Lung (tissue), 17 donors: ENCODE measurements at places on chromosomes 11 and 22. TPM values are rescaled to one million over a fixed set of nuclear protein-coding genes. Genes with fewer than 3 reads are reported as not detected.

GRCh38 chr11:69540118-69541000 is 58.9 kb downstream of the LINC01488 start:
- no peaks in the 10 kb centered on the region for H3K36me3 ChIP-seq
- no peak overlapping the region for H3K27ac ChIP-seq
- no peak overlapping the region for H3K4me3 ChIP-seq
- H3K27me3 ChIP-seq, result no peaks in the 10 kb centered on the region

DNA sequence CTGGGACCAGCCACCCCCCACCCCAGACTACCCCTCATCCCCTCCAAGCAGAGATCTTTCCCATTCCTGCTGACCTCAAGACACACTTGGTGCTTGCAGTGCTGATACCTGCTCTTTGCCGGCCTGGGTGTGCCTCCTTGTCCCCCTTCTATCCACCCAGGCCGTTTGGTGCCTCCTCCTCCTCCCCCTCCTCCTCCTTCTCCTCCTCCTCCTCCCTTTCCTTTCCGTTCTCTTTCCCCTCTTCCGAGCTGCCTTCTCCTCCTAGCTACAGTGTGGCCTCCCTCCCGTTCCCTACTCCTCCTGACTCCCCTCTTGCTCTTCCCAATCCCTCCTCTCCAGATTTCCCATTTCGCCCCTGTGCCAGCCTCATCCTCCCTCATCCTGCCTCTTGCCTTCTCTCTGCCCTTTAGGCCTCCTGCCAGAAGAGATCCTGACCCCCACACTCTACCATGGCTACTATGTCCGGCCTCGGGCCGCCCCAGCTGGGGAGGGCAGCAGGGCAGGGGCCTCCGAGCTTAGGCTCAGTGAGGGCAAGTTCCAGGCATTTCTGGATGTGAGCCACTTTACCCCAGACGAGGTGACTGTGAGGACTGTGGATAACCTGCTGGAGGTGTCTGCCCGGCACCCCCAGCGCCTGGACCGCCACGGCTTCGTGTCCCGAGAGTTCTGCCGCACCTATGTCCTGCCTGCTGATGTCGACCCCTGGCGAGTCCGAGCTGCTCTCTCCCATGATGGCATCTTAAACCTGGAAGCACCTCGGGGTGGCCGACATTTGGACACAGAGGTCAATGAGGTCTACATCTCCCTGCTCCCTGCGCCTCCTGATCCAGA is 712 bp downstream of the HSPB2 start:
- DNase-seq, result peak; percentile 67
- H3K27ac ChIP-seq, result peak overlapping the region; percentile 52
- no peaks in the 10 kb centered on the region for H3K27me3 ChIP-seq

GAL3ST3 gene
- total RNA-seq, result not detected

INPP5J gene
- 6.5 TPM for total RNA-seq

- peak; percentile 70 for DNase-seq
- H3K27me3 ChIP-seq, result no peaks in the 10 kb centered on the region
- H3K36me3 ChIP-seq, result no peaks in the 10 kb centered on the region
- peaks cover 9% of the 10 kb centered on the region for H3K4me1 ChIP-seq
Measured at GRCh38 chr22:45994491-45995404, 17.8 kb upstream of the WNT7B start.

DNA sequence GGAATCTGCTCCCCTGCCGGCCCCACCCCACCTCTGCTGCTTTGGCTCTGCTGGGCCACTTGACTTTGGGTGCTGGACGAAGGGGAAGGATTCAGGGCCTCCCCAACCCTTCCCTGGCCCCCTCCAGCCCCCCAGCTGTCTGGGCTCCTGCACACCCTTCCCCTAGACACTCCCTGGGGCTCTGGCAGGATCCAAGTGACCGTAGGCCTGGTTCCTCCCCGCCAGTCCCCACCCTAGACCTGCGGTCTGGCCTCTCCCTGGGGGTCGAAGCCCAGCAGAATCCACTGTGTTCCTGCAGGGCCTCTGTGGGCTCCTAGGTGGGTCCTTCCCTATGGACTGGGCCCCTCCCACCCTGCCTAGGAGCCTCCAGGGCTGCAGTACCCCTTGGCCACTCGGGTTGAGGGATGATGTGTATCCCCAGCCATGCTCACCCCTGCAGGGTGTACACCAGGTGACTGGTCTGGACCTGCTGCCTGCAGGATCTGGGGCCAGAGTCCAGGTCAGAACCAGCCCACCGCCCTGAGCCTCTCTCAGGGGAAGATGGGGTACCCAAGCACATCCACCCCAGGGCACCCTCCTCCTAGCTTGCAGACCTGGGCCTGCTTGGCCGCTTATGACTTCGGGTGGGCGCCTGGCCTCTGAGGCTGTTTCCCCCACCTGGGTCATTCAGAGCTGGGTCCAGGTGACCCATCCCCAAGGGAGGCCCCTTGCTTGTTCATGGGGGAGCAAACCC is 5.6 kb downstream of the PIM3 start:
- no peak overlapping the region for H3K4me3 ChIP-seq
- peak overlapping the region; percentile 89 for H3K27ac ChIP-seq
- peaks cover 43% of the 10 kb centered on the region for H3K4me1 ChIP-seq
- H3K36me3 ChIP-seq, result no peaks in the 10 kb centered on the region
- H3K27me3 ChIP-seq, result peaks cover 4% of the 10 kb centered on the region
- peak; percentile 11 for DNase-seq

EIF3M gene
- total RNA-seq, result 196 TPM

POU2AF1 gene
- total RNA-seq, result 6.9 TPM

XKR3 gene
- total RNA-seq, result not detected

OR8G1 gene
- total RNA-seq, result not detected

- H3K27ac ChIP-seq, result no peak overlapping the region
- DNase-seq, result no peak
- H3K4me3 ChIP-seq, result no peak overlapping the region
- peaks cover 10% of the 10 kb centered on the region for H3K4me1 ChIP-seq
- no peaks in the 10 kb centered on the region for H3K36me3 ChIP-seq
- no peaks in the 10 kb centered on the region for H3K27me3 ChIP-seq
Measured at GRCh38 chr11:79894111-79894510, 453.3 kb upstream of the TENM4 start.

- H3K36me3 ChIP-seq, result no peaks in the 10 kb centered on the region
- no peaks in the 10 kb centered on the region for H3K27me3 ChIP-seq
- no peak overlapping the region for H3K4me3 ChIP-seq
Measured at GRCh38 chr11:79396674-79397073, 44.2 kb downstream of the TENM4 start.

DNA sequence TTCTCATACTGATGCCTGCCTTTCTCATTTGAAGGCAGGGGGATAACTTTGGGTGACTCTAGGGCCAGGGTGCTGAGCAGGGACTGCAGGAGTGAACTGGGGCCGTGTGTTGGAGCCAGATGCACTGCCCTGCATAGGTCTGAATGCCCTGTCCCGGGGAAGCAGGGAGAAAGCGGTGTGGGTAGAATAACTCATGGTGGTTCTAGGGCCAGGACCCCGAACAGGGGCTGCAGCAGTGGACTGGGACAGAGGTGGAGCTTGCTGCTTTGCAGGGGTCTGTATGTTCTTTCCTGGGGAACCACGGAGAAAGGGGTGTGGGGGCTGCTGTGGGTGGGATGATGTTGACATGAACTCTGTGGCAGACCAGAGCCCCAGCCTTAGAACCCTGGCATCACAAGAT is 52.9 kb downstream of the GAB4 start:
- H3K27ac ChIP-seq, result no peak overlapping the region
- no peak for DNase-seq
- H3K4me1 ChIP-seq, result no peaks in the 10 kb centered on the region
- H3K36me3 ChIP-seq, result no peaks in the 10 kb centered on the region

C1QTNF4 gene
- total RNA-seq, result 0.40 TPM

- no peak overlapping the region for H3K27ac ChIP-seq
- H3K4me3 ChIP-seq, result no peak overlapping the region
- no peaks in the 10 kb centered on the region for H3K27me3 ChIP-seq
- H3K4me1 ChIP-seq, result no peaks in the 10 kb centered on the region
Measured at GRCh38 chr22:19516378-19517170, 7.6 kb downstream of the CLDN5 start.

- no peak overlapping the region for H3K4me3 ChIP-seq
- DNase-seq, result no peak
- peak overlapping the region; percentile 83 for H3K27ac ChIP-seq
- peaks cover 9% of the 10 kb centered on the region for H3K27me3 ChIP-seq
- H3K4me1 ChIP-seq, result no peaks in the 10 kb centered on the region
Measured at GRCh38 chr22:49664371-49664881, 163.2 kb downstream of the BRD1 start.

DNA sequence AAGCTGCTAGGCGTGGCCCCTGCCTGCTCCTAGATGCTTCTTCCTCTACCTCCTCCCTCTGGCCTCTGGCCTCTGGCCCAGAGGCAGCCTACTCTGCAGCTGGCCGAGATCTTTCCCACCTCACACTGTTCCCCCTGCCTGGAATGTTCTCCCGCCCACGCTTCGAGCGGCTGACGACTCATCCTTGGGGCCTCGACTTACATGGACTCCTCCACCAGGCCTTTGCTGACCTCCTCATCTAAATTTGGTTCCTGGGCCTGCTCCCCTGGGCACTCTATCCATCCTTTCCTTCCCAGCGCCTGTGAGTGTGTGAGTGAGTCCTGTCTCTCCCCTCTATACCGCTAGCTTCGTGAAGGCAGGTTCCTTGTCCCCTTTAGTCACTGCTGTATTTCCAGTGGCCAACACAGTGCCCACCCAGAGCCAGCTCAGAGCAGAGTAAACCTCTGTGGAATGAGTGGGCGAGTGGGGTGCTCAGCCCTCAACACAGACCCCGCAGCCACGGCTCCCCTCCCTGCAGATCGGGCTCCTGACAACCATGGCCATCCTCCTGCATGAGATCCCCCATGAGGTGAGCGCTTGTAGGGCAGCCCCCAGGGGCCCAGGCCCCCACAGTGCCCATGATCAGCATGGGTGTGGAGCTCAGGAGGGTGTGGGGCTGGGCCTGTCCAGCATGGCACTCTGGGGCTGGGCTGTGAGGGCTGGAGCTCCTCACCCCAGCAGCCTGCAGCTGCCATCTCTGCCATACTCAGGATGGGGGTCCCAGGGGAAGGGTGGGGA is 5.7 kb downstream of the SLC39A13 start:
- H3K27ac ChIP-seq, result peak overlapping the region; percentile 49
- no peak overlapping the region for H3K4me3 ChIP-seq
- peak; percentile 32 for DNase-seq
- peaks cover 49% of the 10 kb centered on the region for H3K36me3 ChIP-seq
- no peaks in the 10 kb centered on the region for H3K27me3 ChIP-seq

GRCh38 chr11:3223932-3224381 is 5.3 kb upstream of the MRGPRG start:
- peaks cover 9% of the 10 kb centered on the region for H3K4me1 ChIP-seq
- no peak overlapping the region for H3K27ac ChIP-seq
- H3K4me3 ChIP-seq, result no peak overlapping the region
- peaks cover 13% of the 10 kb centered on the region for H3K27me3 ChIP-seq
- DNase-seq, result no peak

- H3K36me3 ChIP-seq, result no peaks in the 10 kb centered on the region
- no peak overlapping the region for H3K4me3 ChIP-seq
Measured at GRCh38 chr11:31875866-31876560, 64.9 kb upstream of the PAX6 start.
